Activated CD4-positive, alpha-beta T cell treated with anti-CD3 and anti-CD28 coated beads, Interleukin-2, Interleukin-4, amounts not matched to agents 100 ng/mL and 50 ng/mL, durations not matched to agents 16 hours and 8 hours (primary cell): ENCODE measurements at places on chromosomes 13 and 19.

GRCh38 chr19:29232315-29232852 lies 19.4 kb upstream of the UQCRFS1 start:
- no peak for DNase-seq

DNA sequence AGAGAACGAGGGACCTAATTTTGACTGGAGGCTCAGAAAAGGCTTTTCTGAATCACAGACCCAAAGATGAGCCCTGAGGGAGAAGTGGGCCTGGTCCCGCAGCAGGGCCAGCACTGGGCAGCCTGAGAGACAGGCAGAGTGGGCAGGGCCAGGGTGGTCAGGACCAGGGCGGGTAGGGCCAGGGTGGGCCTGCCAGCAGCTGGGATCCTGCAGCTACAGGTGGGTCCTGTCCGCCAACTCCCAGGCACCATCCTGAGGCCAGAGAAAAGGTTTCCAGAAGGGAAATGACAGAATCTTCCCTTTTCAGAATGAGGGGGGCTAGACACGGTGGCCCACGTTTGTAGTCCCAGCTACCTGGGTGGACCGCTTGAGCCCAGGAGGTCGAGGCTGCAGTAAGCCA lies 23.7 kb downstream of the LATS2 start:
- no peak for DNase-seq

DNA sequence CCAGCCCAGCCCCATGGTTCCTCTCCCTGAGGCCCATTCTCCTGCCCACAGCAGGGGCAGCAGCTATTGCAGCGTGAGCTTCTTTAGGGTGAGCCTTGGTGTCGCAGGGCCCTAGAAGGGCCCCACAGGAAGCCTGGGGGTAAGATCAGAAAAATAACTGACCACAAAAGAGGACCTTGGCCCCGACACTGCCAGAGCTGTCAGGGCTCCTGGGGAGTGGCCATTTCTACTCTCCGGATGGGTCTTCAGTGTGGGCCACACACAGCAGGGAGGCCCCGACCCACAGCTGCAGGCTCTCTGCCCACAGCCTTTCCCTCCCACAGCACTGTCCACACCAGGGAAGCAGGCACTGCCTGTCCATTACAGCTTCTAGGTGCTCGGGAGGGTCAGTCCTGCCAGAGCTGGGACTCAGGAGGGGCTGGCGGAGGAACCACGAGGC lies 3.5 kb upstream of the SIGLEC8 start:
- no peak for DNase-seq

DNA sequence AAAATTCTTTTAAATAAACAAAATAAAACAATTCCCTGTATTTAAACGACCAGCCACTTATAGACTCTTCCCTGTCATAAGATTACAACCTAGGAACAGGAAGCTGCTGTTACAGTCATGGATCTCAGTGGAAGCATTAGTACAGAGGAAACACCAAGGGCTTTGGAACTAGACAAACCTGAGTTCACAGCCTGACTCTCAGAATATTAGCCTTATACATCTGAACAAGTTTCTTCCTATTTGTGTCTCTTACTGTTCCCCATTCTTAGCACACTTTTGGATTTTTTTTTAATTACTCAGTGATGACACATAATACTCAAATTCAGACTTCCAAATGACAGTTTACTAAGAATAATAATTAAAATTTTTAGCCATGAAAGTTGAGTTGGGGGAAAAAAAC lies 46.1 kb downstream of the ZDHHC20 start:
- no peak for DNase-seq

DNA sequence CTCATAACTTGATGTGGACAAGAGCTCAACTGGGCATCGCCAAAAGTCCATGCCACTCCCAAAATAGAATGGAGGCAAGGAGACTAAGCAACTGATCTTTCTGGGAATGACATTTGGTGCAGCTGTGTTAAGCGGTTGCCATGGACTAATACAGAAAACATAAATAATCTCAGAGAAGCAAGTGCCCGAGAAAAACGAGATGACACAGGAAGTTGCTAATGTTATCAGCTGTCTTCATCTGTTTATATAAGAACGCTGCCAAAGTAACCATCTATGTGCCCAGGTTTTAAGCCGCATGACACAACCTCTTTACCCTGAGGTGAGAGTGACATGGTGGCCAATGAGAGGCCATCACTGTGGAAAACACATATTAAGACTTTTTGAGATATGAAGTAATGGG lies 54.9 kb upstream of the SACS start:
- DNase-seq: no peak

GRCh38 chr19:18762125-18763023 lies 28.7 kb downstream of the COMP start:
- no peak for DNase-seq

DNA sequence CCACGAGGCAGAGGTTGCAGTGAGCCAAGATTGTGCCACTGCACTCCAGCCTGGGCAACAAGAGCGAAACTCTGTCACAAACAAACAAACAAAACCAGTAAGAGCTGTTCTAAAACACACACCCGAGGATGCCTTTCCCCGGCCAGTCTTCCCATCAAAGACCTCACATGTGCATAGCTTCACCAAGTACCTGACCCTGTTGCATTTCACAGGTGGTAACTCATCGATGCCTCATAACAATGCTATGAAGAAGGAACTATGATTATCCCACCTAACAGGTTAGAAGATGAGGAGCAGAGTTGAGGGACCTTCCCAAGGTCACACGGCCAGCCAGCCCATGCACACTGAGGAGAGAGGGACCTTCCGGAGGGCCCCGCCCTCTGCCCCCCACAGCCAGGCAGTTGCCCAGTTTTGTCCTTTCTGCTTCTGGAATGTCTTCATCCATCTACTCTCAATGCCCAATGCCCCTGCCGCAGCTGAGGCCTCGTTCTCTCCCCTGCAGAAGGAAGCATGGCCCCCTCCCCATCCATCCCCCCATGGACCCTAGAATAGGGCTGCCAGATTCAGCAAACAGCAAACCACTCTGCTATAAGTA lies 16.8 kb upstream of the LENG8 start:
- no peak for DNase-seq

DNA sequence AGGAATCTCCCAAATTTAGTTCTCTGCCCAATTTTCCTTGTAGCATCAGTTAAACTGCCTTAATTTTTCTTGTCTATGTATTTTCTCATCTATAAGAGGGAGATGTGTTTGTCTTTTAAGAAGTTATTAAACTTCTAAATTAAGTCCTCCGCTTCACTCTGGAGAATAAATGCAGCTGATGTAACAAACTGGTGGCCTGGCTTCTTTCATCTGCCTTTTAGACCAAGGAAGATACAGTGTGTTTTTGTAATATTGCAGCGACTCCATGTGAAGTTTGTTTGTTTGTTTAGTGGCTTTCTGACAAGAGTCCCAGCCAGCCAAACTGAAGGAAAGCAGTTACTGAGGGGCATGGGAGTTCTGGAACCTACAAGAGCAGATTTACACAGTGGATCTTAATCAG lies 56.4 kb downstream of the KLF12 start:
- DNase-seq: no peak

GRCh38 chr13:50691681-50692263 lies 151.7 kb downstream of the DLEU7 start:
- no peak for DNase-seq

DNA sequence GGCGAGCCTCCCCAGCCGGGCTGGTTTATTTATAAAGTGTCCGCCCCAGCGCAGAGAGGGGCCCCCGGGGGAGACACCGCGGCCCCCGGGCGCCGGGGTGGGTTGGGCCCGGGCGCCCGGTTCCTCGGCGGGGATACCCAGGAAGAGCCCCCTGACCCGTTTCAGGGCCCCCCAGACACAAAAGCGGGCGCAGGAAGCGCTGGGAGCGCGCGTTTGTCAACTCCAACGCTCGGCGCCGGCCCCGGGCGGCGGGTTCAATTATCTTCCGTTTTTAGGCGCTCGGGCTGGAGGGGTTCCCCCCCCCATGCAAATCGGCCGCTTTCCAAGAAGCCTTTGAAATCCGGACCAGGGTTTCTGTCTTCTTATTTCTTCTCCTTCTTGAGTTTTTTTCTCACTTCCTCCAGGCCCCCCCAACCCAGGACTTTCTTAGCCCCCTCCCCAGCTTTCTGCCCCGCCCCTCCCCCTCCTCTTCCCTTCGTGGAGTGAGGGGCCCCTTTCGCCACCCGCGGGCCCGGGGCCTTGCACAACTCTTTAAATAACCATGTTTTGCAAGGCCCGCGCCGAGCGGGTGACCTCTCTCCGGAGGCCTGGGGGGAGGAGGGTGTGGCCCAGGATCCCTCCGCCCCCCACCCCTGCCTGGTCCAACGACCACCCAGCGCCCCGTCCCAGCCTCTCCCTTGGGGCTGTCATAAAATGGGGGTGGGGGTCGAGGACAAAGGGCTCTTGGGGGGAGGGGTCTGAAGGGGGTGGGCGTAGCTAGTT lies 935 bp downstream of the ARID3A start:
- no peak for DNase-seq

GRCh38 chr19:48480183-48480557 lies 11.0 kb downstream of the CYTH2 start:
- no peak for DNase-seq

GRCh38 chr13:89936256-89936655 lies 1411.2 kb upstream of the MIR17HG start:
- DNase-seq: no peak

DNA sequence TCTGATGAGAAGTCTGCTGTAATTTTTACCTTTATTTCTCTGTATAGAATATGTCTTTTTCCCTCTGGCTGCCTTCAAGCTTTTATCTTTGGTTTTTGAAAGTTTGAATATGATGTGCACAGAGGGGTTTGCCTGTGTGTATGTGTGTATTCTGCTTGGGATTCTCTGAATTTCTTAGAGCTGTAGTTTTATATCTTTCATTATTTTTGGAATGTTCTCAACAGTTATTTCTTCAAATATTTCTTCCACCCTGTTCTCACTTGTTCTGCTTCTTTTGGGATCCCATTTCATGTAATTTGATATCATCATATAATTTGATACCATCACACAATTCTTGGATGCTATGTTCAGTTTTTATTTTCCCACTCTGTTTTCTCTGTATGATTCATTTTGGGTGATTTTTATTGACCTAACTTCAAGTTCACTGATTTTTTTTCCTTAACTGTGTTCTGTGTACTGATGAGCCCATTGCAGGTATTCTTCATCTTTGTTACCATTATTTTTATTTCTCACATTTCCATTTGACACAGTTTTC lies 7.5 kb downstream of the COG3 start:
- DNase-seq: no peak
